NCI-H2029 (cell line): ENCODE measurements at places on chromosomes 6 and 20.

GRCh38 chr6:22141241-22141745 lies 155.5 kb downstream of the PRL start:
- DNase-seq = peak; percentile 92

- no peak for DNase-seq
Observed at GRCh38 chr20:61391812-61392520, 139.9 kb downstream of the CDH4 start.

GRCh38 chr20:11438412-11438811 lies 479.3 kb upstream of the BTBD3 start:
- no peak for DNase-seq

DNA sequence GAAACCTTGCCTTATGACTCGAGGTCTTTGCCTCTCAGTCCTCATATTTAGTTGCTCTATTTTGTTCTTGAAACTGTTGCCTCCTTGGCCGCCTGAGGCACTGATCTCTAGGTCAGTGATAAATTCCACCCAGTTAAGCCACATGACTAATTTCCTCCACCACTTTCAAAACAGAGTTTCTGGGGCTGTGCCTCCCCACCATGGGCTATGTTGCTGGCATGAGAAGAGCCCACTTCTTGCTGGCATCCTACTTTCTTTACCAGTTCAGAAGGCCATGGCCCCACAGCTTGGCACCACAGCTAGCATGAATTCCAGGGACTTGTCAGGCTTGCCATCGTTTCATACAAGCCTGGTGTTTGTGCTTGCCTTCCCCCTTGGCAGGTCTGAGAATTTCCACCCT lies 361.4 kb upstream of the JAG1 start:
- DNase-seq = no peak

DNA sequence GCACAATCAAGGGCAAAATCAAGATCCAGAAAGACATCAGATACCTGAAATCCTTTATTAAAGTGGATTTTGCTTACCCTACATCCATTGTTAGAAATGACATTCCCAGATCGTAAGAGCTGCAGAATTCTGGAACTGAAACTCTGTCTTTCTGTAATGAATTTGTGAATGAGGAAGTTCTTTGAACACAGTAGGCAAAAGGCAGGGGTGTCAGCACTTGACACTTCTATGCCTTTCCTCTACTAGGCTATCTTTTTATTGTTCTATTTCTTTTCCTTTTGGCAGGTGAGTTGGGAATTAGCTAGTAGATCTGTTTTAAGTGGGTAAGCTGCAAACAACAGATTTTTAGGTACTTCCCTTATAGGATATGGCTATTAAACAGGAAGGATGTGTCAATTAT lies 126.3 kb downstream of the CARMIL1 start:
- no peak for DNase-seq

DNA sequence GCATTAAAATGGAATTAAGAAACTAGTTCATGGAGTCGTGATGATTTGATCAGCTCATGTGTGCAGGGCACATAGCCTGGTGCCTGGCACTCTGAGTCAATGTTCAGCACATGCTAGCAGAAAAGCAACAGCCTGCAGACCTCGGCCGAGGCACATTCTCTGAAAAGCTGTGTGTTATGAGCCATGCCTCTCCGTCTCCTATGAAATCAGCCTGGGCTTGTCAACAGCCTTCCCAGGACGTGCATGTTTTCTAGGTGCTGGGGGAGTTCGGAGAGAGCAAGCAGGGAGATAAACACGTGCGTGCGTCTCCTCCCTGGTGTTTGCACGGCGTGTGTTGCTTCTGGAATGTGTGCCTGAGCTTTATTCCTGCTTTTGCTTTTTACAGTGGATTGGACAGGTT lies 207.8 kb upstream of the KCNG1 start:
- no peak for DNase-seq

- no peak for DNase-seq
Observed at GRCh38 chr6:10521104-10521808, at the start of gene GCNT2. TSS of gene GCNT2 (plus strand) at chr6:10521351. CDS start at chr6:10528912, 7,561 bp downstream.

DNA sequence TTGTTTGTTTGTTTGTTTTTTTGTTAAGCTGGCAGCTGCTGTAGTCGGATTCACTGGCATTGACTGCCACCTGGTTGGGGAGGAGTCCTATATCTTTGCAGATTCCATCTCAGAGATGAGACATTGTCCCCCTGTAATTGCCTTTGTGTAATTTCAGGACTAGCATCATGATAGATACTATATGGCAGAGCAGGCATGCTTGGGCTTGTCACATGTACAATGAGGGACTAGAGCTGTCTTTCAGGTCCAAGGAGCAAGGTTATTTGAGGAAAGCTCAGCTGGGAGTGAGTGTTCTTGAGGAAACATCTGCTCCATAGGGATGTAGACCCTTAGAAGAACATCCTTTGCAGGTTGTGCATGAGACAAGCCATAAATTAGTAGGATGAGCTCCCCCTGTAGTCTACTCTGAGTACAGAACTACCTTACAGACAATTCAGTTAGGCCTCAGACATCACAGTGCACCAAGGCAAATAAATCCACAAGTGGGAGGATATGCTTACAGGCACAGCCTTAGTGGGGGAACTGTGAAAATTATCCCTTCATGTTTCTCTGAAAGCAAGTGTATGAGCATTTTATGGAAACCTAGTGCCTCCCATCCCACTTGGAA lies 62.1 kb downstream of the BMP2 start:
- DNase-seq = no peak

DNA sequence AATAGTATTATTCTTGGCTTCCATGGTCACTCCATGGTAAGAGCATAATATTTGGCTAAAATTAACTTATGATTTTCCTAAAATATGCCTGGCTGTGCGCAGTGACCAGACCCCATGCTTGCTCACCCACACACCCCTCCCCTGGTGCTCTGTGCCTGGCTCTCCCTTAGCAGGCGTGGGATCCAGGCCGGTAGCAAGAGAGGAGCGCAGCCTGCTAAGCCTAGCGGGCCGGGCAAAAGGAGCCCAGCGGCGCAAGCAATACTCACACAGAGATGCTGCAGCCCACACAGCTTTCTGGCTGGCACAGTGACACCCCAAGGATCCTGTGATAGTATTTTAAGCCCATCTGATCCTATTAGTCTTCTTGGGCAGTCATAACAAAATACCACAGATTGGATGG lies 79.8 kb upstream of the EYS start:
- DNase-seq = no peak

DNA sequence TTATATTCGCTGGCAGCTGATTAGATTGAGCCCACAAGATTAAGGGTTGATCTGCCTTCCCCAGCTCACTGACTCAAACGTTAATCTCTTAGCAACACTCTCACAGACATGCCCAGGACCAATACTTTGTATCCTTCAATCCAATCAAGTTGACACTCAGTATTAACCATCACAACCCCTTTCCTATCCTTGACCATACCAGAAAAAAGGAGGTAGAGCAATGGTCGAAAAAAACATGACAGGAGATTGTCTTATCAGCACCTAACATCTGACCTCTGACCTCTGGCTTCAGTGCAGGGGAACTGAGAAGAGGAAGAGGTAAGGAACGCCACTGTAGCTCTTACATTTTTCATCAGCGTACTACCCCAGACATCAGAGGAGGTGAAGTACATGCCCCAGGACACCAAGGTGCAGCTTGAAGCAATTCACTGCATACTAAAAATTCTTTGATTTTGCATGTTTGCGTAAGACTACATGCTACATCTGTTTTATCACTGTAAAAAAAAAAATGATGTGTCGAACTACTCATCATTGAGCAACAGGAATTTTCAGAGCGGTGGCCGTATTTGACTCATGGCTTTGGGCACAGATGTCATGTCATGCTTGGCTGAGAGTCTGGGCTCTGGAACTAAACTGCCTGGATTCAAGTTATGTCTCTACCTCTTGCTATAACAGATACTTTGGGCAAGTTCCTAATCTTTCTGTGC lies 188.0 kb upstream of the TAB2 start:
- no peak for DNase-seq

- DNase-seq = no peak
Observed at GRCh38 chr20:3925899-3926638, 36.9 kb downstream of the PANK2 start.
